KBM-7 (cell line): ENCODE measurements at places on chromosomes 3 and 15.
A peak's percentile ranks its signal among the peaks of the same experiment; 100 is the strongest.

- DNase-seq: no peak
Measured at GRCh38 chr3:30187366-30187765, 419.0 kb upstream of the TGFBR2 start.

DNA sequence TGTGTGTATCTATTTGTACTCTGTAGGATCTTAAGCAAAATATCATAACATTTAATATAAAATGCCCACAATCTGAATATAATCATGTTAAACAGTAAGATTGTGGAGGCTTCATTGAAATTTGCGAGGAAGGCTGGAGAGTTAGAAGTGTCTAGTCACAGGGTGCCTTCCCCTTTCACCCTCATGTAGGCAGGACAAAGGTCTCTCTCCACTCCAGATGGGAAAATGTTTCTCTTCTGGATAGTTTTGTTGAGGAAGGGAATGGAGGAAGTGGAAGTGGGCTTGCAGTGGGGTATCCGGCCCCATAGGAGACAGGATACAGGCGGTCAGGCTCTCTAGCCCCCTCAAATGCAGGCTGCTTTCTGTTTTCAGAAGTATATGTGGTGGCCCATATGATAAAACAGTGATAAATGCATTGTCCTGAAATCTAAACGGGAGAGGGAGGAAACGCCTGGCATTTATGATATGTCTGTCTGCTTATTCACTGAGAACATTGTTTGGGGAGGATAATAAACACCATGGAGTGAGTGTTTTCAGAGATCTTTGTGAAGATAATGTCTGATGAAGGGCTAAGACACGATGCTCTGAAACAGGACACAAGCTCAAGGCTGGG is 13.3 kb upstream of the MYZAP start:
- DNase-seq: no peak

DNA sequence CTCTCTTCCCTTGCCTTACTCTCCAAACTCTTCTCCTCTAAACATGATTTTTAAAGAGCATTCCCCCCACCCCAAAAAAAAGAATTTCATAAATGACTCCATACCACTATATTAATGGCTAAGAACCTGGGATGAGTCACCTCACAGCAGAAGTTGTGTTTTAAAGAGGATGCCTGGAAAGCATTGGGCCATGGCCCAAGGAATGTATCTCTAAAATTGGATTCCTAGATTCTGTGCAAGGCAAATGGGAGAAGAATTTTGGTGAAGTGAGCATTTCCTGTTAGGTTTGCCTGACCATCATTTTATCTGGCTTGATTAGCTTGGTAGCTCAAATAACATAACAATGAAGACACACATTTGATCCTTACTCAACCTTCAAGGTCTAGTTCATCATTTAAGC is 251.4 kb downstream of the NR1D2 start:
- no peak for DNase-seq

- DNase-seq: no peak
Measured at GRCh38 chr15:78130466-78131294, 565 bp downstream of the CIB2 start.

GRCh38 chr3:152403632-152404066 is 134.9 kb downstream of the MBNL1 start:
- no peak for DNase-seq

- DNase-seq: no peak
Measured at GRCh38 chr3:73848173-73848906, 223.6 kb upstream of the PDZRN3 start.

DNA sequence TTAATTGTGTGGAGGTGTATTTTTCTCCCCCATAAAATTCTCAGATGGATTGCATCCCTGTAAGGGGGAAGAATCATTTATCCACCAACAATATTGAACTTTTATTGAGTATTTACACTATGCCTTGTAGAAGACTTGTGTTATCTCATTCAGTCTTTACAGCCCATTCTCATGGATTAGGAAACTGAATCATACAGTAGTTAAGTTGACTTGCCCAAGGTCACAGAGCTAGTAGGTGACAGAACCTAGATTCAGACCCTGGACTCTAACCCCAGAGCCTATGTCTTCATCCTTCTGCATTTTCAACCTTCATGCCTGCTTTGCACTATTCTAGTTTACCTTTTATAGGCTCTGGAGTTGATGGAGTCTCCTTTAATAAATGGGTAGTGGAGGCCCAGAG is 226.8 kb downstream of the LPP start:
- no peak for DNase-seq

GRCh38 chr3:178117641-178118040 is 418.6 kb upstream of the KCNMB2 start:
- DNase-seq: no peak

DNA sequence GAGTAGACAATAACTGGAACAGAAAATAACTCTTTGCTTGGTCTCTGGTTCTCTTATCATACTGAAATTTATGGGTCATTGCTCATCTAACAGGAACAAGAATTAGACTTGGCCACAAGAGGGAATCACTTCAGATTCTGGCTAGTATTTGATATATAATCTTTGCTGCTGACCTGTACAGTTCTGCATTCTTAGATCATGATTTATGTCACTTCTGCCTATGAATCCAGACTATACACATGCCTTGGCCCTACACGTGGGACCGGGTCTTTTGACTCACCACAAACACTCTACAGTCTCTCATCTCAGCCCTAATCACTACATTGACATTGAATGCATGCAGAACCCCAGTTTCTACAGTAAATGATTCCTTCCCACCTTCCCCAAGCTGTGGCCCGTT is 162.5 kb upstream of the SOX2 start:
- no peak for DNase-seq

DNA sequence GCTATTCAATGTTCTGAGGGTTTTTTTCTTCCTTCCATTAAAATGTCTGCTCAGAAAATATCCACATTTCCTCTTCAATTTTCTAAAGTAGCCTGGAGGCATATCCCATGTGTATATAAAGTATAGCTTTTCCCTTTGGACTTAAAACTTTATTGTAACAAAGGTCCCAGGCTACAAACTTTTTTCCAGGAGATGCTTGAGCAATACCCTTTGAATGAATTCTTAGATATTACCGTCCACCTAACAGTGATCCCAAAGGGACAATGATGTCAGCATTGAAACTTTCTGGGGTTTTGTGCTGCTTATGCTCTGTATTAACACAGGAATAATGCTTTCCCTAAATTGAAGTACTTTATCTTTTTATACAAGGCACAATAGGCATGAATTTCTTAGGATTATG is 525.2 kb downstream of the CADM2 start:
- no peak for DNase-seq

DNA sequence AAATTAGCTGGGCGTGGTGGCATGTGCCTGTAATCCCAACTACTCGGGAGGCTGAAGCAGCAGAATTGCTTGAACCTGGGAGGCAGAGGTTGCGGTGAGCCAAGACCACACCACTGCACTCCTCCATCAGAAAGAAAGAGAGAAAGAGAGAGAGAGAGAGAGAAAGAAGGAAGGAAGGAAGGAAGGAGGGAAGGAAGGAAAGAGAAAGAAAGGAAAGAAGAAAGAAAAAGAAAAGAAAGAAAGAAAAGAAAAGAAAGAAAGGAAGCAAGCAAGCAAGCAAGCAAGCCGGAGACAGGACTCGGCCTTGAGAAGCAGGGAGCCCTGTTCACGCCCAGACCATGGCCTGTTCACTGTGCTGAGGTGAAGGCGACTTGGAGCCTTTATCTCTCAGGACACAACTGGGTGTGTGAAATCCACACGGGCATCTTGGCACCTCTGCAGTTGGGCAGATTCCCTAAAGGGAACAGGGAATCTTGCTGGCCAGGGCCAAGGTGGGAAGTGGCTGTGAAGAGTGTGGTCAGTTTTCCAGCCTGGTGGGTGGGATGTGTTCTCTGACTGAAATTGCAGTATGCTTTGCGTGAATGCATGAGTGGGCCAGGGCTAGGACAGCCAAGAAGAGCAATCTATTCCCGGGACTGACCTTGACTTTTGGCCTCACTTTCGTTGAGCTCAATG is 90.3 kb downstream of the CORO2B start:
- no peak for DNase-seq

- no peak for DNase-seq
Measured at GRCh38 chr3:102079809-102080197, 230.5 kb downstream of the NFKBIZ start.

DNA sequence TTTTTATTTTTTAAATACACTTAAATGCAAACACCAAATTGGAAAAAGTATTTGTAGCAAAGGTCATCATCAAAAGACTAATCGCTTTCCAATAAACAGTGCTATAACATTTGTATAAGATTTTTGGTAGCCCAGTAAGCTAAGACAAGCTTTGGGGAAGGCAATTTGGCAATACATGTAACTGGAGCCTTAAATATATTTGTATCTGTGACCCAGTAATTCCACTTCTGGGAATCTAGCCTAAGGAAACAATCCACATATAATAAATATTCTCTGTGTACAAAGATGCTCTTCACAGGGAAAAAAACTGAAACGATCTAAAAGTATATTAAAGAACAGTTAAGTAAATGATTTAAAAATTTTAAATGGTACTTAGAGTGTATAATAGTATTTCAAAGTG is 65.5 kb upstream of the TJP1 start:
- DNase-seq: no peak

- DNase-seq: peak; percentile 58
Measured at GRCh38 chr3:70531063-70531657, 218.7 kb upstream of the MDFIC2 start.

DNA sequence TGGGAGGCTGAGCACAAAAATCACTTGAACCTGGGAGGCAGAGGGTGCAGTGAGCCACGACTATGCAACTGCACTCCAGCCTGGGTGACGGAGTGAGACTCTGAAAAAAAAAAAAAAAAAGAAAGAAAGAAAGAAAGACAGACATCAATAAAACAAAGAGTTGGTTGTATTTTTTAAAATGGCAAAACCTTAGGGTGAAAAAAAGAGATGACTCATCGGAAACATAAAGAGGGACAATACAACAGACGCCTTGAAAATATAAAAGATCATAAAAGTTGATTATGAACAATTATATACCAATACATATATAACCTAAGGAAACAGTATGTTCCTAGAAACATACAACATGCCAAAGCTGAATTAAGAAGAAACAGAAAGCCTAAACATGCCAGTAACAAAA is 92.8 kb downstream of the SCAPER start:
- DNase-seq: no peak

- DNase-seq: no peak
Measured at GRCh38 chr15:82136120-82136519, 90.3 kb upstream of the MEX3B start.

DNA sequence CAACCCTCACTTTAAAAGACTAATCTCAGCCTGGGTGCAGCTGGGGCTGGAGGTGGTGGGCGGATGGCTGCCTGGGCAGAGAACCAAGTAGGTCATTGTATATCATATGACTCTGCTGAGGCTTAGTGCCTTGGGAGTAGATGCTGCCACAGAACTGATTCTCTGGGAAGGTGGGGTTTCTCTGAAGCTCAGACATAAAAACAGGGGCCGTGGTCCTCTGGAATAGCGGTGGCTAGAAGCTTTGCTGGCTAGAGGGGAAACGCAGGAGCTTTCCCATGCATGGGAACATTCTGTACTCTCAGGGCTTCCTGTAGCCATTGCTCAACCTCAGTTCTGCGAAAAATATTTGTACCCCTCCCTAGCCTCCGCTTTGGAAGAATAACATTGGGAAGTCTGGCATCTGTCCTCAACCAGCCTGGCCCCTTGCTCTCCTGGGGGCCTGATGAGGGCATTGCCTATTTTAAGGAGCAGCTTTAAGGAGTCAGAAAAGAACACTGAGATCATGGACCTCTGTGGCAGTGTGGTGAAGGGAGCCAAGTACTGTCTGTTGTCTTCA is 14.7 kb downstream of the TIMP4 start:
- DNase-seq: no peak

GRCh38 chr3:16474216-16474615 is 39.3 kb downstream of the RFTN1 start:
- DNase-seq: no peak

- DNase-seq: no peak
Measured at GRCh38 chr3:50230104-50230793, 5.8 kb upstream of the GNAI2 start.

DNA sequence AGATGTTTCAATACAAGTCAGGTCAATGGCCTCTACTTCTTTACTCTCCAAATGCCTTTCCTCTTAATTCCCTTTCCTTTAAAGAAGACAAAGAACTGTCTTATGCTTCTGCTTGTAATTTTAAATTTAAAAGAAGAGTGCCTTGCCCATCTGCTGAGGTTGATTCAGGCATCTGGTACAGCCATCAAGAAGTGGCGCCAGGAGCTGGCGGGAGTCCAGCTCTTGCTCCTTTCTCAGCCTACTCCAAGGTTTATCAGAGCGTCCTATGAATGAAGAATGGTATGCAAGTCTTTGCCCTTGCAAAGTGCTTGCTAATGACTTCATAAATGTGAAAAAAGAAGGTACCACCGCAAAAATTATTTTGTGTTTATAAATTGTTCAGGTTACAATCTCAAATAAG is 294.6 kb upstream of the TGFBR2 start:
- DNase-seq: no peak
